ENCODE measurements at places on chromosomes 5 and 9.

GRCh38 chr5:99948850-99949249, 586.3 kb upstream of the FAM174A start:
- no peak for DNase-seq

DNA sequence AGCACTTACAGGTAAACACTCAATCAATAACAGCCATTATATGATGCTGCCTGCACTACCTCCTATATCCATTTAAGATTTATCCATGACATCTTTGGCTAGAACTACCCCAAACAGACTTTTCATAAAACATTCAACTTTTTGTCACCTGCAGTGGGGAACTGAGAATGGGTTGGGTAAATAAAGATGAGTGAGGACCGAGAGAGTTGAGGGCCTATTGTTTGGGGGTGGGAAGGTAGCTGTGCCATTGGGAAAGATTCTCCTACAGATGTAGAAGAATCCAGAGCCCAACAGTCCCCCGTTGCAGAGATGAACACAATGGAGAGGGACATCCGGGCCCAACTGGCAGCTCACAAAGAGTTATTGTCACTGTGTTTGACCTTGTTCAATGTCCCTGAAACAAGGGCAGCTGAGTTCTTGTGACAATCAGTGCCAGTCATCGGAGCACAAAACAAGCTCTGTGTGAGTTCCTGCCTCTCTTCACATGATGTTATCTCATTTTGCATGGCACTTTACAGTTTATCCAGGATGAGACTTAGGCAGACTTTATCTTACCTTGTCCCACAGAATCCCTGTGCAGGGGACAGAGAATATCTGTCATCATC, 11.5 kb upstream of the SLC31A2 start:
- DNase-seq = peak; percentile 36

DNA sequence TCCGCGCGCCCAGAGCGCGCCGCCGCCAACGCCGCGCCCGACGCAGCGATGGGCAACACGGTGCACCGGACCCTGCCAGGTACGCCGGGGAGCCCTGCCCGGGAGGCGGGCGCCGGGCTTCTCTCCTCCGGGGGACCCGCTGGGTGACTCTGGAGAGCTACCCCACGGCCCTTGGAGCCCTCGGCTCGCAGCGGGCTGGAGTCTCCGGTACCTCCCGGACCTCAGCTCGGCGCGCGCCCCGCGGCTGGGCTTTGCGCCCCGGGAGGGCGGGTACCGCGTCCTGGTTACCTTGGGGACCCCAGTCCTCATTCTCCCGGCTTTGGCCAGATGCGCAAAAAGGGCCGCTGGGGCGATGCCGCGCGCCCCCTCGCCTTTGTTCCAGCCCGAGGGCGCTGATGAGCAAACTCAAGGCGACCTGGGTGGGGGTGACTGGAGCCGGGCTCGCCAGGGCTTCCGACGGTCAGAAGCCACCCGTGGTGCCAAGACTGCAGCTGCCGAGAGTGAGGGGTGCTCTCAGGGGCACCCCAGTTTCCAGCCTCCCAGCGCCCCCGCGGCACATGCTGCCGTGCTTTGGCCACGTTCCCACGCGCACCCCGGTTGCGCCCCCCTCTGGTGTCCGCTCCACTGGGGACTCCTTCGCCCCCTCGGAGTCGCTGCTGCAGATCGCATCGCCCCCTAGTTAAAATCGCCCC, 442 bp downstream of the NEURL1B start:
- peak; percentile 50 for DNase-seq

DNA sequence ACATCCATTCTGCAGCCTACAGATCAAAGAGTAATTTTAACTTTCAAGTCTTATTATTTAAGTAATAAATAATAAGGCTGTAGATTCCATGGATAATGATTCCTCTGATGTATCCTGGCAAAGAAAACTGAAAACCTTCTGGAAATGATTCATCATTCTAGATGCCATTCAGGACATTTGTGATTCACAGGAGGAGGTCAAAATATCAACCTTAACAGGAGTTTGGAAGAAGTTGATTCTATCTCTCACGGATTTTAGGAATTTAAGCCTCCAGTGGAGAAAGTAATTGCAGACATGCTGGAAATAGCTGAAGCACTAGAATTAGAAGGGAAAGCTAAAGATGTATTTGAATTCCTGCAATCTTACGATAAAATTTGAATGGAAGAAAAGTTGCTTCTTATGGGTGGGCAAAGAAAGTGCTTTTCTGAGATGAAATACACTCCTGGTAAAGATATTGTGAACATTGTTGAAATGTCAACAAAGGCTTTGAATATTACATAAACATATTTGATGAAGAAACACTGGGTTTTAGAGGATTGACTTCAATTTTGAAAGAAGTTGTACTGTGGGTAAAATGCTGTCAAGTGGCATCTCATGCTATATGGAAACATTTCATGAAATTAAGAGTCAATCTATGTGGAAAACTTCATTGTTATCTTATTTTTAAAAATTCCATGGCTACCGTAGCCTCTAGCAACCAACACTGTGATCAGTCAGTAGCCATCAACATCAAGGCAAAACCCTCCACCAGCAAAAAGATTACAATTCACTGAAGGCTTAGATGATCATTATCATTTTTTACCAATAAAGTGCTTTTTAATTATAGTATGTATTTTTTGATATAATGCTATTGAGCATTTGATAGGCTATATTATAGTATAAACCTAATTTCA, 1141.0 kb downstream of the CDH12 start:
- DNase-seq = no peak

GRCh38 chr9:133390713-133391112, 14.5 kb downstream of the STKLD1 start:
- DNase-seq = no peak

- DNase-seq = no peak
These were observed 21.0 kb upstream of the WWC1 start for GRCh38 chr5:168270476-168270875.

GRCh38 chr5:171478946-171479775, 59.7 kb downstream of the FGF18 start:
- DNase-seq = no peak

DNA sequence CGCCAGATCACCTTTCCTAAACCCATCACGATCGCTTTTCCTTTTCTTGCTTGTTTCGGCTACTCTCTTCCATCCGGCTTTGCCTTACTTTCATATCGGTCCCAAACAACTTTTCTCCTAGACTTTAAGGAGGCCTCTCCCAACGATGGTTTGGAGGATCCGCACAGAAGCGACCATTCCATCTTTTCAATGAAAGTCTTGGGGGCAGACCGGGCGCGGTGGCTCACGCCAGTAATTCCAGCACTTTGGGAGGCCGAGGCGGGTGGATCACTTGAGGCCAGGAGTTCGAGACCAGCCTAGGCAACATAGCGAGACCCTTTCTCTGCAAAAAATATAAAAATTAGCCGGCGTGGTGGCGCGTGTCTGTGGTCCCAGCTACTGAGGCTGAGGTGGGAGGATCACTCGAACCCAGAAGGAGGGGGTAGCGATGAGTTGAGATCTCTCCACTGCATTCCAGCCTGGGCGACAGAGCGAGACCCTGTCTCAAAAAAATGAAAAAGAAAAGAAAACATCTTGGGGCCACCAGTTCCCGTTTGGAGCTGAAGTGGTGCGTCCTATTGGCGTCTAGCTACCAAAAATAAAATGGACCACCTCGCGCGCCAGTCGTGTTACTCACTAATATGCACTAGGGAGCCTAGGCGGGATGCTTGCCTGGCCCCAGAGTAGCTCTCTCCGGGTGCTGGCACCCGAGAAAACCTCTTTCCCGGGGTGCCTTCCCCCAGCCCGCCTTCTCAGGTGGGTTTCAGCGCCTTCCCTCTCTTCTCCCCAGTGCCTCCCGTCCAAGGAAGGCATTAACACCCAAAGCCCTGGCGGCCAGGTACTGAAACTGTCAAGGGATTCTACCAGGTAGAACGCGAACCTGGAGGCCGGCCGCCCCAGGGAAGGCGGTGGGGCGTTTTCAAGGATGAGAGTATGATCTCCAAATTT, 800 bp upstream of the AP3B1 start:
- peak; percentile 12 for DNase-seq

DNA sequence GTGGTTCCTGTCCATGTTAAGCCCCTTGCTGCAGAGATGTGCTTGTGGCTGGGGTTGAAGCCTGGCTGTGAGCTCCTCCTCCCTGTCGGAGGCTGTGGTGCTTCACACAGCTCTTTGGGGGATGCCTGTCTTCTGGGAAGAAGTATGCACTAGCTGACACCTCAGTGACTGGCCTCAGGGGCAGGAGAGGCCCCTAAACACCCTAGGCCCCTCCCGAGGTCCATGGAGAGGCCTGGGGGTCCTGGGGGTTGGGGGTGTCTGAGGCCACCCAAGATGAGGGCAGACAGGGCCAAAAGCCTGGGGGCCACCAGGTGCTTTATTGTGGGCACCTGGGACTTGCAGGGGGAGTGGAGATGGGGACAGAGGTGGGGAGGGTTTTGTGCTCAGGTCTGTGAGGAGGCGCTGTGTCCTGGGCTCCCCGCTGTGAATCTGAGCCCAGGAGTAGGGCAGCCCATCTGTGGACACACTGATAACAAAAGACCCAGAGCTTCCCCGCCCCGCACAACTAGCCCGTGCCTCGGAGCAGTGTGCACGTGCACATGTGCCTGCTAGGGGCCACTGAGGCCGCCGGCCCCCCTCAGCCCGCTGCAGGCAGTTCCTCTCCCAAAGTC, 92.0 kb downstream of the PHF2 start:
- no peak for DNase-seq

- no peak for DNase-seq
These were observed 5.5 kb downstream of the C9orf85 start for GRCh38 chr9:71916834-71917534.

- DNase-seq = no peak
These were observed 200.5 kb upstream of the GAS1 start for GRCh38 chr9:87147839-87148238.

DNA sequence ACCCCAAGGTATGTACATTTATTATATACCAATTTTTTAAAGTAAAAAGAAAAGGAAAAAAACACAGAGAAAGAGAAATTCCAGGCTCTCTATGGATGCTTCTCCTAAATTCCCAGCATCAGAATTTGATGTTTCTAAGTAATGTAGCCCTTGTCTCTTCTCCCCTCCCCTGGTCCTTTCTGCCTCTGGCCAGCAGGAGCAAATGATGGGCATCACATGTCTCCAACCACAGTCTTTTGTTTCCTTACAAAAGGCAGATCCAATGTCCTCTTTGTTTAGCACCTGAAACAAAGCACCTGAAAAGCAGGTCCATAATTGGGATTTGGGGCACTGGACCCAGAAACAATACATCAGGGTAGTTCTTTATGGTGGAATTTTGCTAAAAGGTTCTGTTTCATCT, 50.4 kb upstream of the APC start:
- no peak for DNase-seq

DNA sequence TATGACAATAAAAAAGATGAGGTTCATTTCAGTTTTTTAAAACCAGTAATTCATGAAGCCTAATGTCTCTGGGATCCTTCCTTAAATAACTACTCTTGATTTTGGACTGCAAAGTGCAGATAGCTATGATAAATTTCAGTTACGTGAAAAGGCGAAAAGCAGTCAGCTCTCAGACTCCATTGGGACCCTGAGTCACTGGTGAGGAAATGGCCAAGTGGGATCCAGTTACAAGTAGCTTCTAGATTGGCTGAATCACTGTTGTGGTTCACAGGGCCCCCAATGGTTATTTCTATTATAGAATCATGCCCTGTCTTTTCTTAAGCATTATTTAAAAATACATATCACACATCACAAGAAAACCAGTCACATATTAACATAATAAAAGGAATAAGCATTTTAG, 31.1 kb upstream of the PPP3R2 start:
- DNase-seq = no peak

DNA sequence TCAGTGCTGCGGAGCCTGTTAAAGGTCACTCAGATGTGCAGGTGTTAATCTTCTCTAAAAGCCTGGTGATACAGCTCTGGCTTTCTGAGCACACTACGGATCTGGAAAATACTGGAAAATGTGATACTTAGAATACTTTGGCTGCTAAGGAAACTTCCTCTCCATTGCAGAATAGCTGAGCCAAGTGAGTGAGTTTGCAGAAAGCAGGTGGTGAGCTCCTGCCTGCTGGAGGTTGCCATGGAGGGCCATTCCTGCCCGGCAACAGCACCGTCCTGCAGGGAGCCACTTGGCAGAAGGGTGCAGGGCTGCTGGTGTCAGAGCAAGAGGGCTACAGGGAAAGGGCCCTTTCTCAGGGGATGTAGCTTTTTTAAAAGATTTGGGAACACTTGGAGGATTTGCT, 40.7 kb downstream of the SECISBP2 start:
- DNase-seq = no peak

GRCh38 chr5:40559306-40559705, 120.4 kb upstream of the PTGER4 start:
- DNase-seq = no peak
